Pons (tissue), 1 donor: ENCODE measurements at places on chromosomes 7 and 10.

GRCh38 chr10:61992671-61993668, 91.5 kb downstream of the ARID5B start:
- peak; percentile 31 for DNase-seq

GRCh38 chr10:89591111-89591795, 53.8 kb downstream of the PANK1 start:
- no peak for DNase-seq

- DNase-seq = no peak
Observed at GRCh38 chr7:157780312-157780711, 443.5 kb downstream of the DNAJB6 start.

DNA sequence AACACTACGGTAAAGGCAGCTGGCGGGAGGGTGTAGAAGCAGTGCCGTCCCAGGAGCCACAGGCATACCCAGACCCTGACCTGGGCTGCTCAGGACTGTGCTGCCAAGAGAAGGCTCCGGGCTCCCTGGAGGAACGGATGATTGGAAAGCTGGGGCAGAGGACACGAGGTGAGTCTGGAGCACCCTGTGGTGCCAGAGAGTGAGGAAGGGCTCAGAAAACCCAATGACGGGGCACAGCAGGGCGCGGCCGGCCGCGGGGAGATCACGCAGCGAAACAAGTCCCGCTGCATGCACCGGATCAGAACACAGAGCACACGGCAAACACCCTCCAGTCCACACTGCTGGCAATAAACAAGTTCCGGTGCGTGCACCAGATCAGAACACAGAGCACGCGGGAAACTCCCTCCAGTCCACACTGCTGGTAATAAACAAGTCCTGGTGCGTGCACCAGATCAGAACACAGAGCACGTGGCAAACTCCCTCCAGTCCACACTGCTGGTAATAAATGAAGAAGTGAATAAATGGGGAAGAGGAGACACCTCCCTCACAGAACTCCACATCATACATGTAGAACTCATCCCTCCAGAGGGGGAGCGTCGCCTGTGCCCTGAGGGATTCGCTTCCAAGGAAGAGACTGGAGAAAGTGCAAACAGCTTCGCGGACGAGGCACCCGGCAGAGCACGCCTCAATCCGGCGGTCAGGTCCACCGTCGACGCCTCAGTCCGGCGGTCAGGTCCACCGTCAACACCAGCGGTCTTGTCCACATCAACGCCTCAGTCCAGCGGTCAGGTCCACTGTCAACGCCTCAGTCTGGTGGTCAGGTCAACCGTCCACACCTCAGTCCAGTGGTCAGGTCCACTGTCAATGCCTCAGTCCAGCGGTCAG, 265.0 kb downstream of the MAD1L1 start:
- no peak for DNase-seq

DNA sequence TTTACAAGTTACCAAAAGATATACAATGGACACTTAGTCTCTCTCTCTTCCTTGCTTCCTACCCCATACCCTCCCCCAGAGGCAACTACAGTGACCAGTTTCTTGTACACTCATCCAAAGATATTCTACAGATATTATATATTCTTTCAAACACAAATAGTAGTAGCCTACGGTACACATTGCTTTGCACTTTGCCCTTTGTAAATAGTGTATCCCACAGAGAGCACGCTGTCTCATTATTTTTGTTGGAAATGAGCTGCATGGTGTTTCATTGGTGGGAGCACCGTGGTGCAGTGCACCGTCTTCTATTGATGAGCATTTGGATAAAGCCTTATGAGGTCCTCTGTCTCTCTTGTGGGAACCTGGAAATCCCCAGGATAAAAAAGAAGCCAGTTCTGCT, 24.2 kb downstream of the STRA8 start:
- DNase-seq = no peak

DNA sequence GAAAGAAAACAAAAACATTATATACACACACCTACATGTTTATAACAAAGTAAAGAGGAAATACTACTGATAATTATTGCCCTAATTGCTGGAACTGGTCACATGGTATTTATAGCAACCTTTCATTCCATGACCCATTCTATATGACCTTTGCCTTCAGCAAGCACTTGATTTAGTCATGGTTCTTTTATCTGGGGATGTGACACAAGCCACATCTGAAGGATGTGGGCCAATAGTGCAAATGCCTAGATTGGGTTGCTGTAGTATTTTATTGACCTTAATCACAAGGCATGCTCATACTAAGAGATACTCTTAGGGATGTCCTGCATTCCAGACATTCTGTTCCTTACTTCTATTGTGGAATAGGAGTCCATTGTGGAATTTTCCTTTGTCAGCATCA, 723.5 kb upstream of the POM121L12 start:
- no peak for DNase-seq

DNA sequence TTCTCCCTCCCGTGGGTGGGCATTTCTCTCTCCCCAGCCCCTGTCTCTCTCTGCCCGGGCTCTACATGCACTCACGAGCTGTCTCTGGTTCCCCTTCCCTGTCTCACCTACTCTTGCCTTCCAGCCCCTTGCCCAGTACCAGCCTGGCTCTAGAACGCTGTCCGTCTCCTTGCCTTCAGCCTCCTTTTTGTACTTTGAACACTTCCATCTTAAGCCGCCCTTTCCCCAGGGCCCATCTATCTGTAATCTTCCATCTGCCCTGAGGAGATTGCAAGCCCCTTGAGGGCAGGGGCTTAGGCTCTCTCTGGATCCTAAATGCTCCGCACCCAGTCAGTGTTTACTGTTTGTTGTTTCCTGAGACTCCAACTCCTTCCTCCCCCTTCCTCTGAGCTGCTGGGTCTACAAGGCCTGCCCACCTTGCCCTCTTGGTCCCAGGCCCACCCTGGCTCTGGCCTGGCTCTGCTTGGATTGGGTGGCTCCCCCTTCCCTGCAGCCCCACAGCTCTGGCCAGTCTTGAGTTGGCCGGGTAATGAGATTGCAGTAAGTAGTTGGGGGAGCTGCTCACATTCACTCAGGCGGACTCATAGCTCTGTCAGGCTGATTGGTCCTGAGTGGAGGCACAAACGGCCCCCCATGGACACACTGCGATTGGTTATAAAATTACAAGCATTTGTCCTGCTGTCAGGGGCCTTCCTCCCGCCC, 28.3 kb downstream of the POLL start:
- DNase-seq = no peak

DNA sequence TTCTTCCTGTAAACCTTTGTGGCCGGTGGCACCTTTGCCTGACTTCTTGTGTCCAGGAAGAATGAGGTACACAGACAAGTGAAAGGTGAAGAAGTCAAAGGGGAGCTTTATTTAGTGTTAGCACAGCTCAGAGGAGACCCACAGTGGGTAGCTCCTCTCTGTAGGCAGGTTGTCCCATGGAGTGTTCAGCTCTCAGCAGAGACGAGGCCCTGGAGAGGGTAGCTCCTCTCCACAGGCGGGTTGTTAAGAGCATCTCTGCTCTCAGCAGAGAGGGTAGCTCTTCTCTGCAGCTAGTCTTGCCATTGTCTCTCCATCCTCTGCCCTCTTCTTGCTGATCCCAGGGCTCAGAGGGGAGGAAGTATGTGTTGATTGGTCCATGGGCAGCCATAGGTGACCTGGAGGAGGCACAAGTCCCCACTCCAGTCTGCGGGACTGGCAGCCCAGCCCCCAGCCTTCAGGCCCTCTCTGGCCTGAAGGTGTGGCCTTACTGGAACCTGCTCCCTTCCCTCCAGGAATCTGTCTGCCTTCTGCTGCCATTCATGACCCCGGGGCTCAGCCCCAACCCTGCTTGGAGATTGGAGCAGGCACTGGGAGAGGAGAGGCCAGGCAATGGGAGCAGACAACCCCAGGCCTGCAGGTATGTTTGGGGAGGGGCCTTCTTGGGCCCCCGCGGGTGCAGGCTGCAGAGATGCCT, 24.5 kb downstream of the HHEX start:
- no peak for DNase-seq

DNA sequence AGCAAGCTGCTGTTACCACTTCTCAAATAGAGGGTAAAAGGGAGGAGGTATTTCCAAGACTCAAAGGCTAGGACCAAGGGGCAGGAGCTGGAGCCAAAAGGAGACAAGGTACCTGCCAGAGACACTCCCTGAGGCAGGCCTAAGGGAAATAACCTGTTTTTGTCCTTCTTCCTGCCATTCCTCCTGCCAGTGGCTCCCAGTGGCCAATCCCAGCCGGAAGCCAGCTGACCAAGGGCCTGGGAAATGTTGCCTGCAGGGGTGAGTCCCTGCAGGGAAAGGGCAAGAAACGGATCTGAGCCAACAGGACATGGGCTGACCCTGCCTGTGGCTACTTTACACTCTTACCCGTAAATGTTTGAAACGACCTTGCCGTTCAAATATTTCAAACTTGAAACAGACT, 3.5 kb downstream of the CYTH3 start:
- DNase-seq = no peak

DNA sequence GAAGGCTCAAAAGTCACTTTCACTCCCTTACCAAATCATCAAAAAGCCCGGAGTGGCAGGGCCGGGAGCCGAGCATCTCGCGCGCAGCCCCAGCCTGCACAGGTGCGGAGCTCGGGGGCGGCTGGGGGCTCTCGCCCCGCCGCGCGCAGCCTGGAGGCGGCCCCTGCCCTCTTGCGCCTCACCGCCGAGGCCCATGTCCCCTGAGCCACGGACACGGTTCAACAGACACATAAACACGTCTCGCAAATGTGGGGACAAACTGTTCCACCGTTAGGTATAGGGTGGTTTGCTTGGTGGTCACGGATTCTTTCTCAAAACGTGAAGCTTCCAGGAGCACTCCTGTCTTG, 700 bp downstream of the GSAP start:
- DNase-seq = no peak

GRCh38 chr10:68543004-68543918, 15.9 kb upstream of the SLC25A16 start:
- no peak for DNase-seq

GRCh38 chr7:158781217-158781973, 47.9 kb downstream of the ESYT2 start:
- DNase-seq = no peak

DNA sequence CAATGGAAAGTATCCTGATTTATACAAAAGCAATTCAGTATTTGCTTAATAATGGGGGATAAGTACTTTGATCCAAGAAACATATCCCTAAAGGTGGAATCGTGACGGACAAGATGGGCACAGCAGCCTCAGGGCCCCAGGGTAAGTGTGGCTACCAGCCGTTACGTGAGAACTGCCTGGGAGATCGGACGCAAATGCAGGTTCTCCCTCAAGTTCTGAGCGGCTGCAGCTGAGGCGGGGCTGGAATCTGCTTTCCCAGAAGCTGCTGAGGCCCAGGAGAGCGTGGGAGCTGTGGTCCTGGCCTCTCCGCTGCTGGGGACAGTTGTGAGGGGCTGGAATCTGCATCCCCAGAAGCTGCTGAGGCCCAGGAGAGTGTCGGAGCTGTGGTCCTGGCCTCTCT, 13.5 kb downstream of the FOXL3 start:
- DNase-seq = no peak

- no peak for DNase-seq
Observed at GRCh38 chr10:8183241-8183704, 128.8 kb downstream of the GATA3 start.

DNA sequence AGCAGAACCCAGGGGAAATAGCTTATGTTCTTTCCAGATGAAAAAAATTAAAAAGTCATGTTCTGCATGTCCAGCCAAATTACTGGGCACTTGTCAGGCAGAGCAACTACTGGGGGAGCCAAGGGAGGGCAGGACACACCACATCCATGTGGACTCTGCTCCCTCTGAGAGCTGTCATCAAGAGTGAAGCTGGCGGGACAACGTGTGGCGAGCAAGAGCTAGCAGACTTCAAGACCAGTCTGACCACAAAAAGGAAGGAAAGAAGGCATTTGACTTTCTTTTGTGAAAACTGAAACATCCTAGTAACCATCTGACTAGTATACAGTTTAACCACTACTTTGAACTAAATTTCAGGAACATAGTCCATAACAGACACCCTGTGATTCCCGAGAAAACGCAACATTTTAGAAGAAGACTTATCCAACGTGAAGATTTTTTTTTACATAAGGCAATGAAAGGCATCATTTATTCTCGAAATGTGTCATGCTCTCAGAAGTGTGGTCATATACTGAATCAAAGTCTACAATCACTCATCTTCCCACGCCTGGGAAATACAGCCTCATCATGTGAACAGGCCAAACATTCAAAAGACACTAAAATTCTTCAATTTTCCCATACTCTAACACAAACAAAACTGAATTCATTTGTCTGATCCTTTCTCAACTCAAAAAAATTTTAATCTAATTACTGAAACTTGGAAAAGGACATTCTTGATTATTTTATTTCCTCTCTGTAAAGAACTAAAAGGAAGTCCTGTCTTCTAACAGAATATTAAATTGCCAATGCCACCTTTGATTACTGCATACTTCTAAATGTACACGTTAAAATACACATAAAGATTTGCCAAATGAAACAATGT, 15.5 kb downstream of the CYTH3 start:
- peak; percentile 66 for DNase-seq

DNA sequence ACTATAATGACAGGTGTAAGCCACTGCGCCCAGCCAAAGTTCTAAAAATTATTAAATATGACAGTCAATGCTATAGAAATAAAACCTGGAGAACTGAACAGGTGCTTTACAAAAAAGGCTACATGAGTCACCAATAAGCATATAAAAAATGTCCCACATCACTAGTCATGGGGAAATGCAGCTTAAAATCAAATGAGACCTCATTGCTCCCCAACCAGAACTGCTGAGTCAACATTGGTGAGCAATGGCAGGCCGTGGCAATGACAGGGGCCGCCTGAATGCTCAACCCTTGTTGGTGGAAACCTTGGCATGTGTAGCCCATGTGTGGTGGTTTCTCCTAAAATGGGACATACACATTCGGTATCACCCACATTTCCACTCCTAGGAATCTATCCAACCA, 352.3 kb upstream of the KLF6 start:
- no peak for DNase-seq

- no peak for DNase-seq
Observed at GRCh38 chr7:128935342-128935730, 2.4 kb upstream of the IRF5 start.

DNA sequence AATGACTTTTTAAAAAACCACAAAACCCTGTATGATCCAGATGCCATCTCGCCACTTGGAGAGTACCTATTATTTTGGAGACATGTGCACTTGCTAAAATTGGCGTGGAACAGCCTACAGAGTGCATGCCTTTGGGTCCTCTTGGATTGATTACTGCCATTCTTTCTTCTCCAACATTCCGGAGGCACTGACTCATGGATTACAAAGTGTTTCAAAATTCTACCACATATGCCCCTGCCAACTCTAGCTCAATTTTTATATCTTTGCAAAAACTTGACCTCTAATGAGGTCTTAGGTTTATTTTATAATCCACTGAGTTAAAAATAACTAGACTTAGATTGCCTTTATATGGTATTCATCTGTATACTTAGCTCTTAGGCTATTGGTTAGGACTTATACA, 55.8 kb upstream of the KIF5B start:
- no peak for DNase-seq

GRCh38 chr10:75230600-75231038, 5.1 kb downstream of the COMTD1 start:
- peak; percentile 92 for DNase-seq

- DNase-seq = no peak
Observed at GRCh38 chr7:84393786-84394185, 199.2 kb upstream of the SEMA3A start.

GRCh38 chr7:99406557-99406956, 1.8 kb downstream of the PDAP1 start:
- no peak for DNase-seq

GRCh38 chr10:84337199-84337598, 8.8 kb downstream of the CCSER2 start:
- no peak for DNase-seq

- DNase-seq = no peak
Observed at GRCh38 chr10:112054516-112054915, 129.0 kb downstream of the GPAM start.
